ENCODE measurements at places on chromosomes 13 and 19. TPM values are rescaled to one million over a fixed set of nuclear protein-coding genes. Genes with fewer than 3 reads are reported as not detected.
A peak's percentile ranks its signal among the peaks of the same experiment; 100 is the strongest.

The ZNF793 gene
- 12.6 TPM for polyA plus RNA-seq

The S1PR5 gene
- polyA plus RNA-seq, result 1.2 TPM

The MEIOSIN gene
- polyA plus RNA-seq, result not detected

The TEX26 gene
- not detected for polyA plus RNA-seq

The PNPLA6 gene
- 34.7 TPM for polyA plus RNA-seq

The RASAL3 gene
- 1.7 TPM for polyA plus RNA-seq

The AP1M1 gene
- 49.9 TPM for polyA plus RNA-seq

The ADGRE3 gene
- not detected for polyA plus RNA-seq

The DLL3 gene
- polyA plus RNA-seq, result 0.12 TPM

The PGLYRP2 gene
- polyA plus RNA-seq, result not detected

The MBD3L3 gene
- polyA plus RNA-seq, result not detected

The CRB3 gene
- 0.18 TPM for polyA plus RNA-seq

The RGCC gene
- polyA plus RNA-seq, result 18.5 TPM

DNA sequence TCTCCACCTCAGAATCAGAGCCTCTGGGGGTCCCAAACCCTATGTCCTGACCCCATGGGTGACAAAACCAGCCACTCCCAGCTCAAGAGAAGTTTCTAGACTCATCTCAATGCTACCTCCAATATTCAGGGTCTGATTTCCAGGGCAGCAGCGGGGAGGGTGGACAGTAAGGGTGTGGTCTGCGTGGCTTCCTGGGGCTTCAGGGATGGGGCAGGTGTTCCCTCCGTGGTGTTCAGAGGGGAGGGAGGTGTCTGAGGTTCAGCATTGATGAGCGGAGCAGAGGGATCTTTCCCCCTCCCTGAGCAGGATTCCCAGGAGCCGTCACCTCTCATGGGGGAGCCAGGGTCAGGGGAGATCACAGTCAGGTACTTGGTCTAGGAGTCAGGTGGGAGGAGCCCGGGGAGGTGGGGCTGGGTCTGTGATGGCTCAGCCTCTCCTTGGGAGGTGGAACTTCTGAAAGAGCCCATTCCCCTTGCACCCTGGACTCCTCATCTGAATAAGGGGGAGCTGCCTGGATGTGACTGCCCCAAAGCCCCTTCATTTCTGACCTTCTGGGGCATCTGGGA, 2.9 kb downstream of the LILRA2 start:
- DNase-seq, result no peak

DNA sequence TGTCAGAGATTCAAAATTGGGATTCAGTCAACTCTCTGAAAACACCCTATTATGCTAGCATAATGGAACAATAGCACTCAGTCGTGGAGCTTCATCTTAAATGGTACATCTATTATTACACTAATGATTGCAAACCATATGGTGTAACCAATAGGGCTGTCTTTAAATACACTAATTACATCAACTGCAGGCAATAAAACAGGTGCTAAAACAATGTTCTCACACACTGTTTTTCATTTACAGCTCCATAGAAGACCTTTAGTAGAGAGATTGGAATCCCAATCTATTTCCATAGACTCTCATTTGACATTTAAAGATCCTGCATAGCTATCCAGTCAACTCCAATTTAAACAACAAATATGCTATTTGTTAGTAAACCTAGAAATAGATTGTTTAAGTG, 1917.4 kb downstream of the OLFM4 start:
- DNase-seq, result no peak

- DNase-seq, result no peak
These were observed 3.4 kb upstream of the ZNF333 start for GRCh38 chr19:14686411-14686810.

DNA sequence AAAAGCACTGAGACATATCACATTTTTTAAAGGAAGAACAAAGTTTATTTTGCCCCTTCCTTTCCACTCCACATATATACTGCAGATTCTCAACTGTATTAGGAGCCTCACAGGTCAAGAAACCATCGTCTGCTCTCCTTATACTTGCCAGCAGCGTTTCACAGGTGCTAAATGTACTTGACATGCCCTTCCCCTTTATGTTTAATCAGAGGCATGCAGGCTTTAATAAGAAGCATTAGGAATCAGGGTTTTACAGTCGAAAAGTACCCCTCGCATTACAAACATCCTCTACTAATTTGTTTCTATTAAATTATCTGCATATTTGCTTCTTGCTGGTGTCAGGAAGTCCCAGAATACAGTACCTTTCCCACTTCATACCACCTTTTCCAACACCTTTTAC, 3.7 kb upstream of the RAP2A start:
- no peak for DNase-seq

DNA sequence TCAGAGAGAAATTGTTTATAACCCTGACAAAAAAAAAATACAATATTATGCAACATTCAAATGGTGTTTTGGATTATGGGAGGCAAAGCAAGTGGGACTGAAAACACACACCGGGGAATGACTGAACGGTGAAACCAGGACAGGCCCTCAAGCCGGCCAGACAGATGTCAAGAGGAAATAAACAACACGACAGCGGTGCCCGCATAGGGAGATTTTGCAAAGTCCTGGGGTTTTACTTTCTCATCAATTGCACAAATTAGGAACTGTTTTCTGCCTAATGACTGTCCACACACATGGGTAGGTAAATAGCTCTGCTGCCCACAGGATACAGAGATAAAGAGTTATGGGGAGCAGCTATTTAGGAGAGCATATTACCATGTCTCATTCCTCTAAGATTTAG, 134.5 kb downstream of the IRS2 start:
- no peak for DNase-seq

- peak; percentile 61 for DNase-seq
These were observed 76.8 kb upstream of the ZNF835 start for GRCh38 chr19:56748378-56748777.

GRCh38 chr19:54252845-54253244, 4.2 kb downstream of the LILRB5 start:
- DNase-seq, result no peak

GRCh38 chr19:10195199-10195519, 406 bp upstream of the DNMT1 start:
- DNase-seq, result no peak

DNA sequence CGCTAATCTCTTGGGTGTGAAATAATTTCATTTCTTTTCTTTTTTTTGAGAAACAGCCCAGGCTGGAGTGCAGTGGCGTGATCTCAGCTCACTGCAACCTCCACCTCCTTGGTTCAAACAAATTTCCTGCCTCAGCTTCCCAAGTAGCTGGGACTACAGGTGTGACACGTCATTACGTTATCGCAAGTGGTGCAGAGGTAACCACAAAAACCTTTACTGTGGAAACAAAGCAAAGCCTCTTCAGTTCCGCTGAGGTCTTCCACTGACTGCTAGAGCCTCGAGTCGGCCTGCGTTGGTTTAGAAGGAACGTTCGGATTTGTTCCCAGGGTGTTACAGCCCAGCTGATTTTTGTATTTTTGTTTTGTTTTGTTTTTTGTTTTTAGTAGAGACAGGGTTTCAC, 2.0 kb upstream of the ZNF784 start:
- DNase-seq, result no peak

DNA sequence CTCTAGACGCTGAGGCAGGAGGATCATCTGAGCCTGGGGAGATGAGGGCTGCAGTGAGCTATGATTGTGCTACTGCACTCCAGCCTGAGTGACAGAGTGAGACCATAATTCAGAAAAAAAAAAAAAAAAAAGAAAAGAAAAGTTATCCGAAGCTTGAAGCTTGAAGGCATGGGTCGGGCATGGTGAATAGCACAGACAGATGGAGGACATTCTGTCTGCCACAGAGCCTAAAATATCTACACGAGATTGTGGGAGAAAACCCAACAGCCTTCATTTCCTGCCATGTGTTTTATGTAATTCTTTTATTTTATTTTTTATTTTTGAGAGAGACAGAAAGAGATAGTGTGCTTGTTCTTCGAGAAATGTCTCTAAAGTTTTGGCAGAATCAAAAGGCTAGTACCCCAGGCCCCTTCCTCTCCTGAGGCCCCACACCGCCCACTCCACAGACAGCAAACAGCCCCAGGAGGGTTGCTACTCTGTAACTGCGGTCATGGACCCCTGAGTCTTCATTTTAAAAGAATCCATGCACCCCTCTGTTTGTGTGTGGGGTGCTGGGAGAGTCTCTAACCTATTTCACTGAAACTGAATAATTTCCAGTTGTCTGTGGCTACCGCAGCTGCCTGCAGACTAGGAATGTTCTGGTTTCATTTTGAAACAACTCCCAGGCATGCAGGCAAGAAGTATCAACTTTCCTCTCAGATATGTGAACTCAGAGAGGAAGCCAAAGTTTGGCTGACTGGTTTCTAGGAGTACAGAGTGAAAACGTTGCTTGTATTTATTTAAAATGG, 38.4 kb upstream of the RCBTB2 start:
- peak; percentile 69 for DNase-seq

- no peak for DNase-seq
These were observed 135.2 kb downstream of the DCT start for GRCh38 chr13:94344126-94344818.

- DNase-seq, result no peak
These were observed 19.3 kb downstream of the PALM start for GRCh38 chr19:728011-728410.

- no peak for DNase-seq
These were observed 170.1 kb downstream of the URI1 start for GRCh38 chr19:30112171-30112570.

DNA sequence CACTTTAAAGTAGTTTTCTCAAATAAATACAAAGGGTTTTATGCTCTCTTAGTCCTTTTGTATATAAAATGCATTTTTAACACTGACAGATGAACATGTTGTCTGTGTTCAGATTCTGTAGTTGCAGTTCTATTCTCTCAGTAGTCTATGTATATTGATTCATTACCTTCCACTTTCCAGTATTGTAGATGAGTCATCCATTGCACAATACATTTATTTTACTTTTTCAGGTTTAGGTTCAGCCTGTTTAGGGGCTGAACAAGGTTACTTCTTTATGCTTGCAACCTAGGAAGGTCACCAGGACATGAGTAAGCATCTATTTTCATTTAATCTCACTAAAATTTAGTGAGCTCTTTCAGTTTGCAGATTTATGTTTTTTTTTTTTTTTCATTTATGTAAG, 173.6 kb downstream of the NALCN start:
- no peak for DNase-seq

- DNase-seq, result no peak
These were observed 159.6 kb upstream of the ATXN8OS start for GRCh38 chr13:69948016-69948415.

GRCh38 chr13:113801289-113801961, 42.4 kb downstream of the TMEM255B start:
- DNase-seq, result no peak

DNA sequence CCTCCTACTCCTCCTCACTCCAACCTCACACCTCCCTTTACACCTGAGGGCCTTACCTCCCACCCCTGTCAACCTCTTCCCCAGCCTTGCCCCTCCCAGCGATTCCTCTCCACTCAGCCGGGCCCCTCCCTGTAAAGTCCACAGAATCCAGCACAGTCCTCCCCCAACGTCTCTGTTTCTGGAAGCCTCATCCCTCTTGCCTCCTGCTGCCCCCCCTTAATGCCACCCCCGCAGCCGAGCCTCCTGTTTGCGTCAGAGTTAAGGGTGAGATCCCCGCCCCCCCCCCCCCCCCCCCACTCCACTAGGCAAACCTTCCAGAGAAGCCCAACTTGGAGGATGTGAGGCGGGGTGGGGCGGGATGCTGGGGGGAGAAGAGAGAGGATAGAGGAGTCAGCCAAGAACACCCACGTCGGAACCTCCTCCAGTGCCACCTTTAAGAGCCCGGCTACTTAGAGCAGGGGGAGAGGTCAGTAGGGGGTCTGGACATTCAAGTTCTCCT, 2.1 kb downstream of the UNC13A start:
- DNase-seq, result no peak

DNA sequence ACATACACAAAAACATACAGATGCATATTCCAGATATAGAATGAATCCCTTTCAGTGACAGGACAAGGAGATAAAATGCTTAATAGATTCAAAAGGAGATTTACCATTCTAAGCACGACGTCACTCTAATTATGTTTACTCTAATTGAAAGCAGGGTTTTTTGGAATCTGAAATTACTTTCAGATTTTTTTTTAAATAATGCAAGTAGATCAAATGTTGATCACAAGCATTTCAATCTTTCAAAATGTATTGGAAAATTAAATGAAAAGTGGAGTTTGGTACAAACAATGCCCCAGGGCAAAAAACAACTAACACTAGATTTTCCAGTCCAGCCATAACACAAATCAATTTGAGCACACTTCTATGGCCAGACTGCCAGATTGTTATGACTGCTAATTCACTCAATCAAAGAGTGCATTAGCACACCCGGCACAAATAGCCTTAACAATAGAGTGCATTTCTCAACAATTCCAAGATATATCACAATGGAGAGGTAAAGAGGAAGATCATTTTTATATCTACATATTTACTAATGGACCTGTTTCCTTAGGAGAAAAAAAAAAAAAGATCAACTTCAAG, 4.3 kb upstream of the DACH1 start:
- DNase-seq, result no peak

GRCh38 chr19:912181-913079, 589 bp downstream of the R3HDM4 start:
- no peak for DNase-seq

- DNase-seq, result no peak
These were observed 1.5 kb upstream of the TMEM145 start for GRCh38 chr19:42311657-42312056.

GRCh38 chr19:1384478-1385110, 887 bp downstream of the NDUFS7 start:
- no peak for DNase-seq

DNA sequence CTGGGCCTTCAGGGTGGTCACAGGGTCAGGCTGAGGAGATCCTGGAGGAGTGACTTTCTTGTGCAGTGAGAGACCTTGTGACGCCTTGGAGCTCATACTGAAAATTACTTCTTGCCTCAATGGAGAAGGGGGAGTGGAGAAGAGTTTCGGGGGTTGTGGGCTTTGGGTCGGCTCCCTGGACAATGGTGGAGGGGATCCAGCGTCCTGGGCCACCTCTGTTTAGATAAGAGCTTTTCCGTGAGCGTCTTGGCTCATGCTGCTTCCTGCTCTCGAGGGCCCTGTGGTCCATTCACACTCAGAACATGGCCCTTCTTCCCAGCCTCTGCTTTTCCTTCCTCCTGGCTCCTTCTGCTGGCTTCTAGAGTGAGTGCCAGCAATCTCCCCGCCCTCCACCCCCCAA, 81.9 kb downstream of the FLT1 start:
- DNase-seq, result no peak

DNA sequence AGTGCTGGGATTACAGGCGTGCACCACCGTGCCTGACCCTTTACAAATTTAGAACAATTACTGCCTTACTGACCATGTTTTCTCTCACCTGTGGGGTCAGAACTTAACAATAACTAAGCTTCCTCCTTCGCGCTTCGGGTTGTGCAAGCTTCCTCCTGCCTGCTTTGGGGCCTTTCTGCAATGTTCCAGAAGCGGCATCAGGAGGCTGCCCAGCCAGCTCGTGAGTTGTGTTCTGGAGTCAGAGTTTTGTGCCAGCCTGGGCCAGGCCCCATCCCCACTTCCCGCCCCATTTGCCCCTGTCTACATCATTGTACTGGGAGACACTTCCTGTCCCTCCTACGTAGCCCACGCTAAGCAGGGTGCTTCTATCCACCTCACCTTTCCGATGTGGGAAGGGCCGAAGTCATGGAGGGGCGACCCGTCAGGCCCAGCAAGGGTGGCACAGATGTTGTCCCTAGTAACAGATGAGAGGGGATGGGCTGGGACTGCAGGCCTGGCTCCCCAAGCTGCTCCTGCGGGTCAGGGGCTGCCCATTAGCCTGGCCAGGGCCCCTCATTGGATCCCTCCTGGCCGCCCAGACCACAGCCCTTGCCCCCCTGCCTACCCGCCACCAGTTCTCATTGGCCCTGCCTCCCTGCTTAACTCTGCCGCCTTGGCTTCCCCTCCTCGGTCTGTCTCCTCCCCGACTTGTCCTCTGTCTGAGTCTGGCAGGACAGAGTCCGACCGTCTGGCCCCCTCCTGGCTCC, 13.4 kb downstream of the UHRF1 start:
- no peak for DNase-seq
